Activated CD4-positive, alpha-beta T cell treated with anti-CD3 and anti-CD28 coated beads for 36 hours (primary cell): ENCODE measurements at places on chromosomes 1 and 21. TPM values are rescaled to one million over a fixed set of nuclear protein-coding genes. Genes with fewer than 3 reads are reported as not detected.

DNA sequence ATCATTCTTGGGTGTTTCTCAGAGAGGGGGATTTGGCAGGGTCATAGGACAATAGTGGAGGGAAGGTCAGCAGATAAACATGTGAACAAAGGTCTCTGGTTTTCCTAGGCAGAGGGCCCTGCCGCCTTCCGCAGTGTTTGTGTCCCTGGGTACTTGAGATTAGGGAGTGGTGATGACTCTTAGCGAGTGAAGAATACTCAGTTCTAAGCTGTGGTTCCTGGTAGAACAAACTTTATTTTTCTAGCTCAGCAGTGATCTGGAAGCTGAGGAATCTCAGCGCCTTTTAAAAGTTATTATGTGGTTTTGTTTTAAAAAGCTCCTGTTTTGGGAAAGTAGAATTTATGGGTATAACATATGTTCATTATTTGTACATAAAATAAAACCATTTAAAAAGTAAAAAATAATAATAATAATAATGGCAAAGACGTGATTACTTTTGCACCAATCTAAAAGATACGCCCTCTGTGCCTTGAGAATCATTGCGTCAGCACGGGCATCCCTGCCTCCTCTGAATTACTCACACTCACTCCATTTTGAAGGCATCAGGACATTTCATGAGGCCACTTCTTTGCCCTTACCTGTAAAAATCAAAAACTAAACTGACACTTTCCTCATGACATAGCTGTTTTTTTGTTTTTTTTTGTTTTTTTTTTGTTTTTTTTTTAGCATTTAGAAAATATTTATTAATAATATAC is 29.7 kb upstream of the TNFRSF1B start:
- H3K4me3 ChIP-seq, result no peak overlapping the region
- no peaks in the 10 kb centered on the region for H3K27me3 ChIP-seq
- no peak for DNase-seq
- peaks cover 5% of the 10 kb centered on the region for H3K36me3 ChIP-seq

The HMGCS2 gene
- total RNA-seq, result not detected

- no peaks in the 10 kb centered on the region for H3K27me3 ChIP-seq
- no peak overlapping the region for H3K4me3 ChIP-seq
- H3K4me1 ChIP-seq, result no peaks in the 10 kb centered on the region
- DNase-seq, result no peak
Measured at GRCh38 chr1:60090655-60091054, 17.1 kb upstream of the C1orf87 start.

The UBE4B gene
- total RNA-seq, result 26.1 TPM

DNA sequence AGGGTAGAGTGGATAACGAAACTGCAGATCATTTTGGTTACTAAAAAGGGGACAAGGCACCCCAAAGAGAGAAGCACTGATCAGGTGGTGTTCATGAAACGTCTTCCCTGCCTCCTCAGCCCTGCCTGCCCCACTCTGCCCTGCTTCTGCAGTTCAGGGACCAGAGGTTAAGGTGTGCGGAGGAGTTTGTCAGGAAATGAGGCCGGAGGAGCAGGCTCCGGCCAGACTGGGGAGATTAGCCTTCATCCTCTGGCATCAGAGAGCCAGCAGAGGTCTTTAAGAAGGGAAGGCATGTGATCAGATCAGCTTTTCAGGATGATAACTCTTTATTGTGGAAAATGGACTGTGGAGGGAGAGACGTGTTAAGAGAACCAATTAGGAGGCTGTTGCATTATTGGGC is 291.9 kb upstream of the NR5A2 start:
- H3K4me1 ChIP-seq, result no peaks in the 10 kb centered on the region
- no peaks in the 10 kb centered on the region for H3K36me3 ChIP-seq
- H3K4me3 ChIP-seq, result no peak overlapping the region
- no peak overlapping the region for H3K27ac ChIP-seq
- H3K27me3 ChIP-seq, result peaks cover 9% of the 10 kb centered on the region
- DNase-seq, result no peak

- peaks cover 19% of the 10 kb centered on the region for H3K36me3 ChIP-seq
- peaks cover 92% of the 10 kb centered on the region for H3K27me3 ChIP-seq
- H3K4me1 ChIP-seq, result peaks cover 57% of the 10 kb centered on the region
- peak; percentile 57 for DNase-seq
Measured at GRCh38 chr1:90723590-90724108, 6.5 kb upstream of the BARHL2 start.

- no peak overlapping the region for H3K4me3 ChIP-seq
- peaks cover 58% of the 10 kb centered on the region for H3K36me3 ChIP-seq
- no peak for DNase-seq
- no peak overlapping the region for H3K27ac ChIP-seq
- no peaks in the 10 kb centered on the region for H3K27me3 ChIP-seq
Measured at GRCh38 chr1:193241132-193241827, 54.9 kb upstream of the B3GALT2 start.

DNA sequence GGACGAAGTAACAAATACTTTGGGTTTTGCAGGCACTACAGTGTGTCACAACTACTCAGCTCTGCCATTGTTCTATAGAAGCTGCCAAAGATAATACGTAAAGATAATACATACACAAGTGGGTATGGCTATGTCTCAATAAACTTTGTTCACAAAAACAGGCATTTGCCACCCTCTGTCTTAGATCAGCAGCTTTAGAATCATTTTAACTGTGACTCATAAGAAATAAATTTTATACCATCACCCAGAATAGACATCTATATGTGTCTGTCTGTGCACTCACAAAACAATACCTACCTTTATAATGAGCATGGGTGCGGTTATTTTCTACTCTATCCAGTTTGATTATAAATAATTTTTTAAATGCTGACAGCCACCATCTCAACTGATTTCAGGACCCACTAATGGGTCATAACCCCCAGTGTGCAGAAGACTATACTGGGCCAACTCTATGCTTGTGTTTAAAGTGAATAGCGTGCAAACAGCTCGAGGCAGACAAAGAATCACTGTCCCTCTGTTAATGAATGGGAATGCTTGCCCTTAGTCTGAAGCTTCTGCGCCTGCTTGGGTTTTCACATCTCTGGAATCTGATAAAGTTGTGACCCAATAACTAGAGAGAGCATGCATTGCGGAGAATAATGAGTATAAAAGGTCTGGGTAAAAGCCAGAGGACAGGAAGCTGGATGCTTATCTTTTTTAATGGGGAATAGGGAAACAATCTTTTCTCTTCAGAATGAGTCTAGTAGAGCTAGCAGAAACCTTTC is 216.2 kb downstream of the PLPP3 start:
- no peak overlapping the region for H3K27ac ChIP-seq
- no peaks in the 10 kb centered on the region for H3K36me3 ChIP-seq
- H3K4me3 ChIP-seq, result no peak overlapping the region

GRCh38 chr1:155809088-155809487 is 47.9 kb downstream of the GON4L start:
- H3K27ac ChIP-seq, result no peak overlapping the region
- H3K27me3 ChIP-seq, result no peaks in the 10 kb centered on the region
- no peak for DNase-seq
- H3K4me3 ChIP-seq, result no peak overlapping the region
